AG08395 (cell line): ENCODE measurements at places on chromosomes 7 and 10.

DNA sequence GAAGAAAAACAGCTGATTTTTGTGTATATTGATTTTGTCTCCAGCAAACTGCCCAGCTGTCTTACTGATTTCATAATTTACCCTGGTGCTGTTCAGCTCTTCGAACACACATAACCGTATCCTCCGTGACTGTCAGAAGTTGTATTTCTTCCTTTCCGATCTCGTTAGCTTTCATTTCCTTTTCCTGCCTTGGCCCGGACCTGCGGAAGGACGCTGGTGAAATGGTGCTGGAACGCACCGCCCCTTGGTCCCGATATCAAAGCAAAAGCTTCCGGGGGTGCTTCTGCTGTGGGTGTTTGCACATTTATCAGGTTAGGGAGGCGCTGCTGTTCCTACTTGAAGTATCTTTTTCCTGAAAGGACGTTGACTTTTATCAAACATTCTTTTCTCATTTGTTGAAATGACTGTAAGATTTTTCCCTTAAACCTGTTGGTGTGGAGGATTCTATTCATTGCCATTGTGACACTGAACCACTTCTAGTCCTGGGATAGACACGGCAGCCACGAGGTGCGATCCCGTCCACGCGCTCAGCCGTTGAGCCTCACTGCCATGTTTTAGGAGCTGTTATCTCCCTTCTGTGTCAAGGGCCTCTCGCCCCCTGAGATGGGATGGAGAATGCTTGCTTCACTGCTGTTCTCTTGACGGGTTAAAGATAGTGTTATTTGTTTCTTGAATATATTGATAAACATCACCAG lies 72.6 kb downstream of the FOXL3 start:
- no peak for DNase-seq

GRCh38 chr10:102332772-102333171 lies 62.7 kb upstream of the NFKB2 start:
- DNase-seq, result no peak

DNA sequence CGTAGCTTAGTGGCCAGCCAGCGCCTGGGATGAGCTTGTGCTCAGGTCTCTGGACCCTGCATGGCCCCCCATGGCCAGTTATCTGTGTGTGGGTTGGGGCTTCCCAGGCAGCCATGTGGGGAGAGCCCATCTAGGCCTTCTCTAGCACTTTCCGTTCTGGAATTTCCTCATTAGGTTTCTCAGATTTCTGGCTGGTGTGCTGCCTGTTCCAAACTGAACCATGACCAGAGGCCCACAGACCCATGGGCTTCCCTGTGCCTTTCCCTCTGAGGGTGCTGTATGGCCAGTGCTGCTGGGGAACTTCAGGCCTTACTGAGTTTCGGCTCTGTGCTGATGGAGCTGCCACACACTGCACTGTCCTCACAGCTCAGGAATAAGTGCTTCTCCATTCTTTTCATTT lies 50.2 kb downstream of the SHH start:
- DNase-seq, result no peak

GRCh38 chr7:78953726-78954363 lies 499.6 kb downstream of the MAGI2 start:
- no peak for DNase-seq

- no peak for DNase-seq
These were observed 179.7 kb upstream of the AGR3 start for GRCh38 chr7:17061443-17061842.

DNA sequence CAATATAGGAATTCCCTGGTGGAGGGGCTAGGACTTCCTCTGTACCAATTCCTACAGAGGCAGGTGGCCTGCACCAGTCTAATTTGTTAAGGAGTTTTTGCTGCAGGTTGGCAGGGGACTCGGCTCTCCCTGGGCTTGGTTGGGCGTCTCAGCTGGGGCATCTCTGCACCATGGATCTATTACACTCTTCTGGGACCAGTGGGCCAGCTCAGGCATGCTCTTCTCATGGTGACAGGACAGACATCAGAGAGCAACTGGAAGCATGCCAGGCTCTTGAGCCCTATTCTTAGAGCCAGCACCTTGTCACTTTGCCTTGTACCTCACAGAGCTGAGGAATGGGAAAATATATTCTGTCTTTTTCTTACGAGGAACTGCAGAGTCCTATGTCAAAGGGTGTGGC lies 74.6 kb downstream of the SH2D4B start:
- no peak for DNase-seq

DNA sequence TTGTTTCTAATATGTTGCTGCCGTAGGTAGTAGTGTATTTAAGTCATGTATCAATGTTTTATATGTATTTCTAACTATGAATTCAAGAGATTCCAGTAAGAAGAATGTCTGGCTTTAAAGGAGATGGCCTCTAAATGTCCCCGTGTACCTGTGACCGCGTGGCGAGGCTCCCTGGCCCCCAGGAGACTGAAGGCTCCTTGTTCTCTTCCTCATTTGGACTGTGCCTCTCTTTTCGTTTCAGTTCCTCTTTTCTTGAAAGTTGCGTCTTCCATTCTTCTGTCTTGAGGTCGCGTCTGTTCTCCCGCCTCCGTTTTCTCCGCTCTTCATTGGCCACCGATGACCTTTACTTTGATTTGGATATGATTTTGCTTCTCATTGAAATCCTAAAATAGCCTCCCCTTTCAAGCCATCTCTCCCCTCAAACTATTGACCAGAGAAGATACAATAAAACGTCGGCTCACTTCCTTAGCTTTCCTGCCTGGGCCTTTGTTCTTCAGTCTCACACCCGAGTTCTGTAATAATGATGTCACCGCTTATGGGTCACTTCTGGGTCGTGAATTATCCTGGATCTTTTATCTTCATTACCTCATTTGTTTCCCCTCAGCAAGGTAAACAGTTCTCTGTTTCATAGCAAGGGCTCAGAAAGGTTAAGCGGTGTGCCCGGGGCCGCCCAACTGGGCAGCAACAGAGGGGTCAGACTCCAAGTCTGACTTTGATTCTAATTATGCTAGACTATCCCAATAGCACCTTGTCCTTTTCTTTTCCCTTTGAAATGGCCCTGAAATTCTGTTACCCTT lies 28.7 kb downstream of the WIPI2 start:
- DNase-seq, result no peak

DNA sequence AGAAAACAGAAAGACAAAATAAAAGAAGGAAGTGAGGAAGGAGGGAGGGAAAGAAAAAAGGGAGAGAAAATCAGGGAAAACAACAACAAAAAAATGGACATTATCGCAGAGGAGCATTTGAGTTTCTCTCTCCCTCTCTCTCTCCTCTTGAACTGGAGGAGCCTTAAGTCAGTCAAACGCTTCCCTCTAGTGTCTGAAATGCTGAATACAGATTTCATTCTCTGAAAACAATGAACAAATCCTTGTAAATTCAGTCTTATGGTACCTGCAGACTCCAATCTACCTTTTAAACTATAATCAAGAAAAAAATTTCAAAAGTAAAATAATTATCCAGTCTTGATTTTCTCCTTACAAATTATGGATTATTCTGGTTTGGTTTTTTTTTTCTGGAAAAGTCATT lies 89.2 kb upstream of the PFKP start:
- peak; percentile 69 for DNase-seq

DNA sequence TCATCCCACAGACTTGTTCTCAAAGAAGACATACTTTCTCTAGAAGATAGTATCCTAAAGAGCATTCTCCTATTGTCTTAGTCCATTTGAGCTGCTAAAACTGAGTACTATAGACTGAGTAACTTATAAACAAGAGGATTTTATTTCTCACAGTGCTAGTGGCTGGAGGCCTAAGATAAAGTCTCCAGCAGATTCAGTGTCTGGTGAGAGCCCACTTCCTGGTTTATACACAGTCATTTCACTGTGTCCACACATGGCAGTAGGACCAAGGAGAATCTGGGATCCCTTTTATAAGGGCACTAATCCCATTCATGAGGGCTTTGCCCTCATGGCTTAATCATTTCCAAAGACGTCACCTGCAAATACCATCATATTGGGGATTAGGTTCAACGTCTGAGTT lies 68.7 kb downstream of the LRRC17 start:
- DNase-seq, result no peak

GRCh38 chr7:50681432-50682045 lies 101.2 kb downstream of the GRB10 start:
- no peak for DNase-seq

- no peak for DNase-seq
These were observed 713 bp downstream of the LZTS2 start for GRCh38 chr10:101000127-101000914.

DNA sequence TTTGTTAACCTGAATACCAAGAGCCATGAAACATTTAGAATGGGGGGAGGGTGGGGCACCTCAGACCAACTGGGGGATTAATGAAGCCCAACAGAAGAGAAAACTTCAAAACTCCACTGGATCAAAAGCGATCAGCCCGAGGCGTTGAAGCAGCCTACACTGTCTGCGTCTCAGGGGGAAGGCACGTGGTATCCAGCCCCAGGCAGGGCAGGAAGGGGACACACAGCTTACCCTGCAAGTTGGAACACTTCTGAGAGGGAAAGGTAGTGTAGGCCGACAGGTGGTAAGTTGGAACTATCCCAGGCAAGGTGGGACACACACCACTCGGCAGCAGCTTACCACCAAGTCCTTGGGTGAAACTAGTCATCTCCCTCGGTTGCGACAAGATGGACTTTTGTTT lies 102.9 kb downstream of the TAX1BP1 start:
- no peak for DNase-seq

GRCh38 chr10:77959887-77960455 lies 33.4 kb upstream of the DLG5 start:
- DNase-seq, result no peak

- DNase-seq, result no peak
These were observed 70.3 kb upstream of the RSU1 start for GRCh38 chr10:16887565-16887964.

DNA sequence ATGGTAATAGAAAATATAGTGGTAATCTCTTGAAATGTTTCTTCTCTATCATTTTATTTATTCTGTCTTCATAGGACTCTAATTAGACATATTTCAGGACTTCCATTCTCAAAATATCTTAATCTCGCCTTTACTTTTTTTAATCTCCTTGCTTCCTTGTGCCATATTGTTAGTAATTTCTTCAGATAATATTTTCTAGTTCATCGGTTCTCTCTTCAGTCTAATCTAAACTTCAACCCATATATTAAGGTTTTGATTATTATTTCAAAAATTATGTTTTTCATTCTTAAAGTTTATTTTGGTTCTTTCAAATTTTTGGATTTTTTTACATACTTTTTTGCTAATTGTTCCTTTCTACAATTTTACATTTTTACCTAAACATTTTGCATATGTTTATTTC lies 237.9 kb upstream of the DGKB start:
- DNase-seq, result no peak

- DNase-seq, result peak; percentile 31
These were observed 84.3 kb upstream of the PHF14 start for GRCh38 chr7:10889266-10889898.

GRCh38 chr10:4825868-4826791 lies at the start of gene AKR1E2:
AKR1E2 (plus strand) TSS chr10:4826207; CDS start chr10:4826325, 118 bp downstream.
- DNase-seq, result peak; percentile 92

DNA sequence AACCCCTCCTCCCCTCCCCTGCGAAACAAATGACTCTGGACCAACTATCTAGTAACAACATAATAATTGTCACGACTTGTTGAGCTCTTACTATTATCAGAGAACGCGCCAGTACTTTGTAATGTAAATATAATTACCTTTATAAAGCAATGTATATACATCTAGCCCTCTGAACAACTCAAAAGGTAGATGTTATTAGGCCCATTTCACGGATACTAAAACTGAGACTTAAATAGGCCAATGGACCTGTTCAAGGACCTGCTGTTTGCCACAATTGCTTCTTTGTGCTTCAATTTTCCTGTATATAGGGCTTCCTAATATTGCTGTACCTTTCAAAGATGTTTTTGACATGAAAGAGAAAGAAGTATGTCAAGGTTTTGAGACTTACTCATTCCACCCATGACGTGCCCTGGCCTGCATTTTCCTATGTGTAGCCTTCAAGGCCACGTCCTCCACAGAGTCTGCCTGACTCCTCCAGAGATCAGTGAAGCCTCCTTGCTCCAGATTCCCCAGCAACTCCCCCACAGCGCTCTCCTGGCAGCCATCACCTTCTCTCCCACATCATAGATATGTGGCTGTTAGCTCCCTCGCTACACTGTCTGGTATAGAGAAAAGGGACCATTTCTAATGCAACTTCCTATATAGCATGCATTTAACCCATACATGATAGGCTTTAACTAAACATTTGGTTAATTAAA lies 156.6 kb downstream of the SKIDA1 start:
- DNase-seq, result no peak

DNA sequence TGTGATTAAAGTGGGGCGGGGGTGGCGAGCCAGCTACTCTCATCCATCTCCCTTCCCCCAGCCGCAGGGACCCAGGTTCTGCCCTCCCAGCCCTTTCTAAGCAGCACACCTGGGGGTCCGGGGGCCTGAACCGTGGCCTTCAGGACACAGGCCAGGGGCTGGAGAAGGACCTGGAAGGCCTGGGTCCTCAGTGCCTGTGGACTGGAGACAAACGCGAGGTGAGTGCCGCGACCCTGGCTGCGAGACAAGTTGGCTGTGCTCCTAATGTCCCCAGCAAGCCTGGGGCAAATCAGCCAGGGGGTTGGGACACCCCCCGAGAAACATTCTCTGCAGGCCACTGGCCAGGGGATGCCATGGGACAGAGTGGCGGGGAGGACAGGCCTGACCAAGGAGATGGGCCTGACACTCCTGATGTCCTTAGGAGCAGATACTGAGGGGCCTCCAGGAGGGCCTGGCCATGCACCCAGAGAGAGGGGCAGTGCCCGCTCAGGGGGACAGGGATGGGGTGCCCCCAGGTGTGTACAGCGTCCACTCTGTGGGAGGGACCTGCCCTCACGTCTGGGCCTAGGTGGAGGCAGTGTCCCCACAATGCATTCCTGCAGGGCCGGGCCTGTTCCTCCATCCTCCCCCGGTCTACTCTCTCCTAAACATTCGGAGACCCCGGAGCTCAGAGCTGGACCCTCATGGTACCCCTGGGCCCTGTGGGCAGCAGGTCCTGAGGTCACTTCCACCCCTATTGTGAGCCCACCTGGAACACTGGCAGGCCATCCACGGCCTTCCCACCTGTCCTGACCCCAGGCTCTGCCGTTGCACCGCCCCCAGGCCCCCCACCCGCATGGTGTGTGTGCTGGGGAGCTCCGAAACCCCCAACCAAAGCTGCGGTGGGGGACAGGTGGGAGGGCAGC lies 13.1 kb downstream of the BRAT1 start:
- DNase-seq, result peak; percentile 2

DNA sequence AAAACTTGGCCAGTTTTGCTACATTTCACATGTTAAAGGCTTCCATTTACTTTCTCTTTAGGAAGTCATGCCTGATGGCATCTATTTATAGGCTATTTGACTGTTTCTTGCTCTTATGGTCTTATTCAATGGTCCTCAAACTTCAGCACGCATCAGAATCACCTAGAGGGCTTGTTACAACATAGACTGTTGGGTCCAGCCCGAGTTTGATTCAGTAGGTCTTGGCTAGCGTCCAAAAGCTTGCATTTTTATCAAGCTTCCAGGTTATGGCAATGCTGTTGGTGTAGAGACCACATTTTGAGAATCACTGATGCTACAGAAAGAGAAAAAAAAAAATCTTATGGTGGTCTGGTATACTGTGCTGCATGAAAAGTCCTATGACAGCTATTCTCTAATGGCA lies 51.9 kb downstream of the MTPN start:
- DNase-seq, result no peak

DNA sequence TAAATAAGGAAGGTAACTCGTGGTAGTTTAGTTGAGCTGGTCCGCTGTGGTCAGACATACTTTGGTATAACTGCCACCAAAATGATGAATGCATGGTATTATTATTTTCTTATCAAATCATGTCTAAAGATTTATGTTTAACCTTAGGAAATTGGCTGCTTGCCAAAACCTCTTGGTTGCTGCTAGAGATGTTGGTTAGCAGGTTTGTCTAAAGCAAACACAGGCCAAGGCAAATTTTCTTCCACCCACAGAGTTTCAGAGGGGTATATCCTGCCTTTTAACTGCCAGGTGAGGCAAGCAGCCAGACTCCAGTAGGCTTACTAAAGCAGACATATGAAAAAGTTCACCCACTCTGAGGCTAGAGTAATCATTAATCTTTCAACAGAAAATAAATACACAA lies 101.4 kb downstream of the SEMA3E start:
- DNase-seq, result no peak
